A549 treated with DMSO at 1 μM for 4 hours (cell line): ENCODE measurements at places on chromosomes 11 and 22. TPM values are rescaled to one million over a fixed set of nuclear protein-coding genes. Genes with fewer than 3 reads are reported as not detected.

Gene MRTFA
- 33.9 to 44.3 TPM (median 38.0 TPM) in 5 replicates for total RNA-seq

Gene TMEM191B
- 0.69 to 1.1 TPM (median 0.97 TPM) in 4 of 5 replicates, not detected in the other for total RNA-seq

Gene TENM4
- 0.01 to 0.19 TPM (median 0.09 TPM) in 5 replicates for total RNA-seq

Gene GP1BB
- 0.73 to 1.7 TPM (median 1.2 TPM) in 5 replicates for total RNA-seq

Gene C11orf16
- total RNA-seq, result not detected in 5 replicates

Gene CRYAB
- 4.2 to 9.8 TPM (median 4.4 TPM) in 5 replicates for total RNA-seq

Gene TBCEL
- total RNA-seq, result 5.8 to 7.1 TPM (median 6.2 TPM) in 5 replicates

Gene MED15
- total RNA-seq, result 46.3 to 55.8 TPM (median 47.9 TPM) in 5 replicates

Gene OR2AT4
- 0.01 TPM in 2 of 5 replicates, not detected in the others for total RNA-seq

Gene AQP11
- total RNA-seq, result 1.7 to 2.7 TPM (median 2.4 TPM) in 5 replicates

Gene OR8B8
- not detected in 5 replicates for total RNA-seq

Gene GLB1L3
- total RNA-seq, result 0.04 TPM in 1 of 5 replicates, not detected in the others

Gene GALR3
- not detected in 5 replicates for total RNA-seq

Gene TMEM132A
- 128 to 202 TPM (median 168 TPM) in 5 replicates for total RNA-seq

Gene DDX10
- 58.1 to 72.9 TPM (median 61.7 TPM) in 5 replicates for total RNA-seq

Gene MMP8
- not detected in 5 replicates for total RNA-seq

Gene C22orf42
- total RNA-seq, result not detected in 5 replicates

Gene MFRP
- not detected in 5 replicates for total RNA-seq

Gene CD81
- total RNA-seq, result 347 to 412 TPM (median 389 TPM) in 5 replicates

Gene CDON
- 2.0 to 4.1 TPM (median 3.4 TPM) in 5 replicates for total RNA-seq

Gene SULT4A1
- not detected in 5 replicates for total RNA-seq

Gene OR8J3
- total RNA-seq, result not detected in 5 replicates

Gene NPAS4
- total RNA-seq, result not detected in 5 replicates

Gene APOA4
- not detected in 5 replicates for total RNA-seq

Gene ANO3
- total RNA-seq, result 0.01 to 0.06 TPM in 2 of 5 replicates, not detected in the others

Gene UBQLNL
- total RNA-seq, result 0.03 TPM in 2 of 5 replicates, not detected in the others

Gene DNAJB7
- total RNA-seq, result not detected in 5 replicates

Gene CDCA5
- 60.5 to 75.2 TPM (median 71.6 TPM) in 5 replicates for total RNA-seq

Gene IGSF9B
- total RNA-seq, result 0.54 to 1.9 TPM (median 1.3 TPM) in 5 replicates
